ENCODE measurements at places on chromosomes 7 and 10.
A peak's percentile ranks its signal among the peaks of the same experiment; 100 is the strongest.

GRCh38 chr10:3761021-3761686 is 23.9 kb downstream of the KLF6 start:
- DNase-seq, result no peak

DNA sequence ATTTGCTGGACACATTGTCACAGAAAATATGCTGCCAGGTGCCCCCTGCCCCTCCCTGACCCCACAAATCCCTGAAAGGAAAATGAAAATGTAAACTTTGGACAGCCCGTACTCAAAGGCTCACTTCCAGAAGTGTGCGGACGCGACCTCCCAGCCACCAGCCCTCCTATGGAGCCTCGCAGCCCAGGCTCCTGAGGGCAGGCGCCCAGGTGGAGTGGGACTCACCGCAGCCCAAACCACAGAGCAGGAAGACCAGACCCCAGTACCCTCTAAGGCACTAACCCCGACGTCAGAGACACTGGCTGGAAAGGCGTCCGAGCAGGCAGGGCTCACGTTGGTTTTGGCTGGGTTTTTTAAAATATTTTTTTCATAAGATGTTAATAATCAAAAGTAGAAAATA is 57.3 kb downstream of the CSGALNACT2 start:
- DNase-seq, result no peak

DNA sequence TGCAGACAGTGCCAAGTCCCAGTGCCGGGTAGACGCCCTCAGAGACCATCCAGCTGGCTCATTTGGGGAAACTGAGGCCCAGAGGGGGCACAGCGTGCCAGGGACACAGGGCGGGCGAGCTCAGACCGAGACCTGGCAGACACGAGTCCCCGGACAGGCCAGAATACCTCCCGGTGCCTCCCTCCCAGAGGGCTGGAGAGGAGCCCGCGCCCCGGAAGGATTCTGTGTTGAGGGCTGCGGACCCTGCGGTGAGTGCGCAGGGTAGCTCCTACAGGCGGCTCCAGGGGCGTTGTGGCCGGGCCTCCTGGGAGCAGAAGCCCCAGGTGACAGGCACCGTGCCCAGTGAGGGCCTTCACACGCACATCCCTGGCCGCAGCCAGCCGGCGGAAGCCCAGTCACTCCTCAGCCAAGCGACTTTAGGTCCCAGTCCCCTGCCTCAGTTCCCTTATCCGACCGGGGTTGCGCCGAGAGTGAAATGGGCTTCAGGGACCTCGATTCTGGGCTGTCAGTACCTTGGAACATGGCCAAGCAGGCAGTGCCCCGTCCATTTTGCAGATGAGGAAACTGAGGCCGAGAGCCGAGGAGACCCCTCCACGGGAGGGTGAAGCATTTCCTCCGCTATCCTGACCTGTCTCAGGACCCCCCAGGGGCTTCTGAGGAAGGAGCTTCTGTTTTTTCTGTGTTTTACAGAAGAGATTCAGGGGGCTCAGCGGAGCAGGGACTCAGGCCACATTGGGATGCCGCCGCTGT is 73.6 kb downstream of the ELFN1 start:
- DNase-seq, result no peak

GRCh38 chr10:101228966-101229265 is 347 bp downstream of the LBX1 start:
- no peak for DNase-seq

GRCh38 chr10:131722525-131723264 is 178.1 kb upstream of the PPP2R2D start:
- no peak for DNase-seq

GRCh38 chr7:144407266-144407931 is 3.9 kb upstream of the NOBOX start:
- no peak for DNase-seq

- no peak for DNase-seq
These were observed 235.7 kb downstream of the AUTS2 start for GRCh38 chr7:69833964-69834363.

DNA sequence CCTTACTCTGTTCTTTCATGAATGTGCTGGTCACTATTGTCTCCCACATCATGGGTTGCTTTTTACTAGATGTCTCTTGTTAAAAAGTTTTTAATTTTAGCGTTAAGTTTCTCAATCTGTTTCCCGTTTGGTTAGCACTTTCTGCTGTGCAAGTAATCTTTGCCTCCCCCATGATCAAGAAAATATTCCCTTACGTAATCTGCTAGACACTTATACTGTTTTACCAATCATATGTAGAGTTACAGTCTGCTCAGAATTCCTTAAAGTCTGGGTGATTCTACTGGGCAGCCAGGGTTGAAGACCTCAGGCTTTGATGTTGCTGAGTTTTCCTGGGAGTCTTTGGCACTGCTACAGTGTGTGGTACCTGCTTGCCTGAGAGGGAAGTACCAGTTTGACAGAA is 38.2 kb upstream of the RPA3 start:
- no peak for DNase-seq

DNA sequence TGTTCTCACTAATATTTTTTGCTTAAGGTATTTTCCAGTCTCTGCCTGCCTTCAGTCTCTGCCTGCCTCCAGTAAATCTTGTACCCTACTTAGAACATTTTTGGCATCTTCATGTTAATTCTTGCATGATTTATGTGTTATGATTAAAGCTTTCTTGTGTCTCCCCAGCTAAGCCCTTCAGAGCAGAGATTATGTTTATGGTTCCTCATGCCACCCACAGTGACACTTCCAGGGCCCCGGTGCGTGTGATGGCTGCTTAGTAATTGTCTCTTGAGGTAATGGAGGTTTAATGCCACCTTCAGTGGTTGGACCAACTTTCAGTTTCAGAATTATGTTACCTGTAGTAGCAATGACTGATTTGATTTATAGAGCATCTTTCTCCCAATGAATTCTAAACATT is 70.6 kb upstream of the MET start:
- DNase-seq, result no peak

GRCh38 chr10:123165445-123166072 is 11.4 kb downstream of the BUB3 start:
- DNase-seq, result no peak

GRCh38 chr10:6580279-6581029 is 378 bp upstream of the PRKCQ start:
- peak; percentile 16 for DNase-seq

GRCh38 chr10:75088640-75089039 is 22.8 kb upstream of the SAMD8 start:
- no peak for DNase-seq

GRCh38 chr10:130483691-130484467 is 347.7 kb downstream of the GLRX3 start:
- DNase-seq, result no peak

- no peak for DNase-seq
These were observed 300.6 kb downstream of the PLXNA4 start for GRCh38 chr7:132275416-132276233.

DNA sequence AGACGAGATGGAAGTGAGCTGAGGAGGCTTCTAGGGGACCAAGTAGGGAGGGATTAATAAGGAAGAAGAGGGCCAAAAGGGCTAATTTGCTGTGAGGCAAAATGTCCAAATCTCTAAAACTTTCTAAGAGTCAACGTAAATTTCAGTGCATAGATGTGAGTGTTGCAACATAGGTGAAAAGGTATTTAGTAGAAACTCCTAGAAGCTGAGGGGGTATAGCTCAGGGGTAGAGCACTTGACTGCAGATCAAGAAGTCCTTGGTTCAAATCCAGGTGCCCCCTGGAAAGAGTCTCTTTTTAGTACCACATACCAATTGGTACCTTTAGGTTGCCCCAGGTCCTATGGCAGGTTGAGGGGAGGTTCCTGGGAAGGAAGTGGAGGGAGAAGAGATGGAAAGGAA is 48.7 kb upstream of the ZNF746 start:
- DNase-seq, result no peak

GRCh38 chr10:75619635-75620034 is 188.2 kb downstream of the LRMDA start:
- DNase-seq, result no peak

- no peak for DNase-seq
These were observed 93.3 kb upstream of the GDF10 start for GRCh38 chr10:47206449-47207280.

GRCh38 chr10:6918305-6918704 is 338.2 kb upstream of the PRKCQ start:
- DNase-seq, result peak; percentile 19

- no peak for DNase-seq
These were observed 23.9 kb upstream of the ANKRD1 start for GRCh38 chr10:90944749-90945148.

GRCh38 chr10:32381165-32381564 is 34.2 kb upstream of the EPC1 start:
- no peak for DNase-seq

DNA sequence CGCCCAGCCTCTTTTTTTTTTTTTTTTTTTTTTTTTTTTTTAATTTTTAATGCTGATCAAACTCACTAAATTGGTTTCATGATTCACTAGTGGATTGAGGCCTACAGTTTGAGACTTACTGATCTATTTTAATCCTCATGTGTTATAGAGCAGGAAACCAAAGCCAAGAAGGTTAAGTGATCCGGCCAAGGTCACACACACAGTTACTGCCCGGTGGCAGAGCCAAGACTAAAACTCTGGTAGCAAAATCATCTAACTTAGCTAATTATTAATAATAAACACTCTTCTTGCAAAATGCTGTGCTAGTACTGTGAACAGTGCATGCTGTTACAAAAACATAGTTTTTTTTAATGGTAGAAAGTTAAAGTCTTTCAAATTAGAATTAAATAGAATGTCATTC is 188.3 kb upstream of the NFE2L3 start:
- DNase-seq, result no peak

- DNase-seq, result no peak
These were observed 161.7 kb upstream of the BMPER start for GRCh38 chr7:33743594-33743993.

GRCh38 chr7:47241112-47242065 is 340.5 kb downstream of the TNS3 start:
- DNase-seq, result no peak

DNA sequence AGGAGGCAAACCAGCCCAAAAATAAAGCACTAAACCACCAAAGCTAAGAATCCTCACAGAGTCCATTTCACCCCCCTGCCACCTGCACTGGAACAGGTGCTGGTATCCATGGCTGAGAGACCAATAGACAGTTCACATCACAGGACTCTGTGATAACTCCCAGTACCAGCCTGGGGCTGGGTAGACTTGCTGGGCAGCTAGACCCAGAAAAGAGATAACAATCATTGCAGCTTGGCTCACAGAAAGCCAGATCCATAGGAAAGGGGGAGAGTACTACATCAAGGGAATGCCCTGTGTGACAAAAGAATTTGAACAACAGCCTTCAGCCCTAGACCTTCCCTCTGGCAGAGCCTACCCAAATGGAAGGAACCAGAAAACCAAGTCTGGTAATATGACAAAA is 13.6 kb upstream of the SLC25A28 start:
- DNase-seq, result no peak

DNA sequence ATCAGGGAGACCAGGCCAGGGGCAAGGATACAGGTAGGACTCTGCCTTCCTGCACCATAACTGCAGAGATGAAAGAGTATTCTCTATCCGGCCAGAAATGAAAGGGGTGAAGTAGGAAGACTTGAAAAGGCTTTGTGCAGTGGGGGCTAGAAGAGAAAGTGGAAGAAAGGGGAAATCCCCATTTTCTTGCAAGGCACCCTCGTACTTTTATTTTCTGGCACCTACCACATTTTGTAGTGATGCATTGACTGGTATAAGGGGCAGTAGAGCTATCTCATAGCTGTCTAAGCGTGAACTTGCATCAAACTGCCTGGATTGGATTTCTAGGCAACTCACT is 752 bp upstream of the CAMK2G start:
- no peak for DNase-seq

GRCh38 chr7:66355756-66356155 is 150.6 kb downstream of the TPST1 start:
- no peak for DNase-seq

- no peak for DNase-seq
These were observed 39.5 kb downstream of the LRMDA start for GRCh38 chr10:75470901-75471300.

GRCh38 chr7:90903841-90904240 is 307.7 kb downstream of the CDK14 start:
- no peak for DNase-seq

GRCh38 chr7:52925332-52925731 is 110.1 kb upstream of the POM121L12 start:
- no peak for DNase-seq

DNA sequence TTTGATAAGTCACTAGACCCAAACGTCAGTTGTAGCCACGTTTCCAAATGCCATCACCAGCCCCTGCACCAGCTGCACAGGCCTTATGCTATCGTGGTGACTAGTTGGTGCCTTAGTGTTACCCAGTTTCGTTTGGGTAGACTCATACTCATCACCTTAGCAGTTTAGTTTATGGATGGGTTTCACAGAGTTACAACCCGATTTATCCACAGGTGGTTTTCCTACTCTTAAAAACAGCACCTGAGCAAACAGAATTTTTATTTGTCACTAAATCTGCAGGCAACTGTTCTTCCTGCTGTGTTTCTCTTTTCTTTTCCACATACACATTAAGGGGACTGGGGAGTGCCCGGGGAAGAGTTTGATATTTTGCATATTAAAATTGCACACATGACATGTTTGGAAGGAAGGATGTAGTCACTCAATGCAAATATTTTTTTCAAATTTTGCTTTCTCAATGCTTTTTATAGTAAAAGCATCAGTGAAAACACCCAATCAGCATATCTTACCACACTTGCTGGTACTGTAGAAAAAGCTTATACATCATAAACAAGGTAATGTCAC is 41.6 kb downstream of the PDSS1 start:
- DNase-seq, result no peak

- DNase-seq, result no peak
These were observed 350.9 kb downstream of the RNLS start for GRCh38 chr10:88232029-88232895.

- no peak for DNase-seq
These were observed 403.5 kb upstream of the ANKRD30A start for GRCh38 chr10:36721871-36722270.

DNA sequence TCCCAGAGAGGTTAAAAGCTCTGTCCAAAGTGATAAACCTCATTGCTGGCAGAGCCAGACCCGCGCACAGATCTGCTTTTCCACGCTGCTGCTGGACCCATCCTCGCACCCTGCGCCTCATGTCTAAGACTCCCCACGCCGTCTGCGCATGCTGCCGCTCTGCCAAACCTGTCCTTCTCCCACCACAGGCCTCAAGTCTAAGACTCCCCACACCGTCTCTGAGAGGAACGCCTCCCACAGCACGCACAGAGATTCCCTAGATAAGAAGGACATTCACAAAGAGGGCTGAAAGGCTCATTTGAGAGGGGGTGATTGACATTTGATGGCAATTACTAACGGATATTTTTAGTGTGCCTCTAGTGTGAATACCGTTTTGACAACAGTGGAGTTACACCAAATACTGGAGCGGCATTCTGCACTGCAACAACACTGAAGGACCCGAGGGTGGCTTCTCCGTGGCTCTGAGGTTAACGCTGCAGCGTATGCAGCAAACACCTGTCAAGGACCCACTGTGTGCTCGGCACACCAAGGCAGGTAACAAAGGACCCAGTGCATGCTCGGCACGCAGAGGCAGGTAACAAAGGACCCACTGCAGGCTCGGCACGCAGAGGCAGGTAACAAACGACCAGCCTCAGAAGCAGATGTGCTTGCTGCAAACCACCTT is 231.4 kb downstream of the DNAJB6 start:
- DNase-seq, result no peak

GRCh38 chr10:112280205-112280921 is 2.8 kb upstream of the TECTB start:
- no peak for DNase-seq

GRCh38 chr7:157480371-157481050 is 143.7 kb downstream of the DNAJB6 start:
- no peak for DNase-seq
